Tibial nerve (tissue), 4 donors: ENCODE measurements at places on chromosomes 3 and 15. TPM values are rescaled to one million over a fixed set of nuclear protein-coding genes. Genes with fewer than 3 reads are reported as not detected.

The TIMP4 gene
- total RNA-seq = 124 TPM

The PRR20G gene
- not detected for total RNA-seq

The RTP3 gene
- not detected for total RNA-seq

The CAMK1 gene
- total RNA-seq = 60.3 TPM

The ACTRT3 gene
- 2.7 TPM for total RNA-seq

The PLIN1 gene
- total RNA-seq = 392 TPM
